ENCODE measurements at places on chromosomes 1 and 21. TPM values are rescaled to one million over a fixed set of nuclear protein-coding genes. Genes with fewer than 3 reads are reported as not detected.

RNU1-1 gene
- total RNA-seq = under 0.01 TPM

NDUFV3 gene
- total RNA-seq = 41.5 TPM

CELA3B gene
- not detected for total RNA-seq

MASP2 gene
- total RNA-seq = not detected

CRP gene
- 1.4 TPM for total RNA-seq

RPTN gene
- not detected for total RNA-seq

OR2T2 gene
- not detected for total RNA-seq

SLC16A4 gene
- 2.3 TPM for total RNA-seq

SAMD13 gene
- total RNA-seq = 5.7 TPM

TRABD2B gene
- 0.76 TPM for total RNA-seq

SPRR2A gene
- not detected for total RNA-seq

TMEM54 gene
- 43.7 TPM for total RNA-seq

CSF3R gene
- total RNA-seq = 4.9 TPM

FAM167B gene
- total RNA-seq = 13.1 TPM

RIPK4 gene
- total RNA-seq = 9.7 TPM
